HCT116 (cell line): ENCODE measurements at places on chromosomes 7 and 10. TPM values are rescaled to one million over a fixed set of nuclear protein-coding genes. Genes with fewer than 3 reads are reported as not detected.
A peak's percentile ranks its signal among the peaks of the same experiment; 100 is the strongest.

GRCh38 chr10:112843623-112844022 is 106.4 kb upstream of the TCF7L2 start:
- no peak for DNase-seq

DNA sequence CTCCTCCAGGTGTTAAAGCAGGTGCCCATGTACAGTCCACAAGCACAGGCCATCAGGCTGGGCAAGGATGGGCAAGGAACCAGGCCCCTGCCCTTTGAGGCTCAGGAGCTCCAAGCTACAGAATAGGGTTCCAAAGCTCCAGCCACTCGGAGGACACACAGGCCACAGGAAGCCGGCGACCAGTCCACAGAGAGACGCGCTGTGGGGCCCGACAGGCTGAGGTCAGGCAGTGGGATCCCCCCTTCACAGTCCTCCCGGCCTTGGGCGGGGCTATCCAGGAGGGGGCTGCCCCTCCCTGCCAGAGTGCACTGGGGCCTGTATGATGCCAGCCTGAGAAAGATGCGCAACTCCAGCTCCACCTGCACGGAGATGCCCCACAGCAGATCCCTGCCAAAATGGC is 34.0 kb downstream of the MAD1L1 start:
- DNase-seq = no peak

DNA sequence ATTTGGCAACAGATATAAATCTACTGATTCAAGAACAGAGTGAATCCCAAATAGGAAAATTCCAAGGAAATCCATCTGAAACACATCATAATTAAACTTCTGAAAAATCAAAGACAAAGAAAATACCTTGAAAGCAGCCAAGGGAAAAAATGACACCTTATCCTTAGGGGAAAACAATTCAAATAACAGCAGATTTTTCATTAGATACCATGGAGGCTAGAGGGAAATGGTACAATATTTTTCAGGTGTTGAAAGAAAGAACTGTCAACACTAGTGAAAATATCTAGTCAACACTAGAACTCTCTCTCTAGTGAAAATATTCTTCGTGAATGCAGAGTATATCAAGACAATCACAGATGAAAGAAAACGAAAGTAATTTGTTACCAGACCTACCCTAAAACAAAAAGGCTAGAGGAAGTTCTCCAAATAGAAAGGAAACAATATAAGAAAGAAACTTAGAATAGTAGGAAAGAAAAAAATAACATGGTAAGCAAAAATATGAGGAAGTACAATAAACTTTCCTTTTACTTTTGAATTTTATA is 5.7 kb upstream of the FAM241B start:
- no peak for DNase-seq

GRCh38 chr10:74000892-74001669 is 3.2 kb downstream of the VCL start:
- no peak for DNase-seq

- no peak for DNase-seq
These were observed 189.7 kb upstream of the ADCY1 start for GRCh38 chr7:45384499-45384898.

DNA sequence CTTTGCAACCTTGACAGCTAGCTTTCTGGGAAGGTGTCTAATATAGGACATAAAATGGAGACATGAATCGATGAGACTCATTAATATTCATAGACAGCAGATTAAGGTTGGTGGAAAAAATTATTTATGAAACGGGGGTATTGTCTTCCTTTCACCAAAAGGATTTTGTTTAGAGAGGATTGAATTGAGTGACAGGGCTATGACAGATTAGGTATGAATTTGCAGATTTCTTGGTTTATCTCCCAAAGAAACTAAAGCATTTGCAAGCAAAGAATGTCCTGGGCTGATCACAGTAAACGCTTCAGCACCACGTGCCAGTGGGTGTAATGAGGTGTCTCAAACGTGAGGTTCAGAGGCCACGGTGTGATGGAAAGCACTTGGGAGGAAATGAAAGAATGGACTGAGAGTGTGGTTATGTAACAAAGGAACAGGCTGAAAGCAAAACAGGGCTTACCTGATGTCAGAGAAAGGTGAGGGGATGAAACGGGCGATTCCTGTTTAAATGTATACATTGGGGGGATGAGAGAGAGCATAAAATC is 329.2 kb upstream of the NPVF start:
- DNase-seq = no peak

- no peak for DNase-seq
These were observed 106.2 kb upstream of the AGK start for GRCh38 chr7:141444961-141445360.

DNA sequence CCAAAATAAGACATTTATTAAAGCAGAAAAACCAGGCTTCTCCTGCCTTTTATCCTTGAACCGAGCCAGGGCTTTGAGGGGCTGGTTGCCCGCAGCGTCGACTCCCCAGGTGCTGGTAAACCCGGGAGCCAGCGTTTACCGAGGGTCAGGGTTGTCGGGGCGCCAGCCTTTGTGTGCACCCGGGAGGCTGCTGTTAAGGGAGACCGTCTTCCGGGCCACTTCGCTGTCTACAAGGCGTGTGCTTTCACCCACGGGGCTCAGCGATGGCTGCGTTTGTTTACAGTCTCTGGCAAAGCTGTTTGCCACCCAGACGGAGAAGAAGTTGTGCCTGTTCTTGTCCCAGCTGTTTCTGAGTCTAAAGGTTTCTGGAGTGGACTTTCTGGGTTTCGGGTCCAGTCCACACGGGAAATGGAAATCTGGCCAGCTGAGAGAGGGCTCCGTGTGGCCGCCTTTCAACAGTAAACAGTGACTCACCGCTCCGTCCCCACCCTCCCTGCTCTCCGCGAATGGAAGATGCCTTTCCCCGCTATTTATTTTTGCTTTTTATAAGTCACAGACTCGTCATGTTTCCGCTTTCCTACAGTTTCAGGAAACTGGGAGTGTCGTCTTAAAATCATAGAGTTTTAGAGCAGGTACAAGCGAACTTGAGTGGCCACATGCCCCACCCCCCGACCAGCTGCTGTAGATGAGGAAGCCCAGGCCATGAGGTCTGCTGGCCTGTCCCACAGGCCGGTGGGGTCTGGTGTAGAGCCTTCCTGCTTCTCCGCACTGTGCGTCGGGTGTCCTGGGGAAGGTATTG is 2.2 kb downstream of the MAFK start:
- DNase-seq = peak; percentile 43

GRCh38 chr10:86263209-86263608 is 103.4 kb downstream of the GRID1 start:
- no peak for DNase-seq

DNA sequence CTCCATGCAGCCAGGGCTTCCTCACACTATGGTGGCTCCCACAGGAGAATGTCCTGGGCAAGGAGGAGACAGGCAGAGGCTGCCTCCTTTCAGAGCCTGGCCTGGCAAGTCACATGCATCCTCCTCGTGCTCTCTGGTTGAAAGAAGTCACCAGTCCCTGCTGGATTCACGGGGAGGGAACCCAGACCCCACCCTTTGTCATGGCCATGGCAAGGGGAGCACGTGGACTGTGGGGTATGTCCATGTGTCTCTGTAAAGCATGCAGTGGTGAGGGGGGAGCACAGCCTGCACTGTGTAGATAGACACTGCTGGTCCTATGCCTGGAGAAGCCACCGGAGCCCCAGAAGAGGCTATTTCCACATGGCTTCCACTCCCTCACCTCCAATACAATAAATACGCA is 225.0 kb downstream of the TCERG1L start:
- no peak for DNase-seq

GRCh38 chr10:79438021-79438698 is 7.3 kb downstream of the ZCCHC24 start:
- no peak for DNase-seq

- no peak for DNase-seq
These were observed 740 bp downstream of the GALNT11 start for GRCh38 chr7:152025937-152026890.

DNA sequence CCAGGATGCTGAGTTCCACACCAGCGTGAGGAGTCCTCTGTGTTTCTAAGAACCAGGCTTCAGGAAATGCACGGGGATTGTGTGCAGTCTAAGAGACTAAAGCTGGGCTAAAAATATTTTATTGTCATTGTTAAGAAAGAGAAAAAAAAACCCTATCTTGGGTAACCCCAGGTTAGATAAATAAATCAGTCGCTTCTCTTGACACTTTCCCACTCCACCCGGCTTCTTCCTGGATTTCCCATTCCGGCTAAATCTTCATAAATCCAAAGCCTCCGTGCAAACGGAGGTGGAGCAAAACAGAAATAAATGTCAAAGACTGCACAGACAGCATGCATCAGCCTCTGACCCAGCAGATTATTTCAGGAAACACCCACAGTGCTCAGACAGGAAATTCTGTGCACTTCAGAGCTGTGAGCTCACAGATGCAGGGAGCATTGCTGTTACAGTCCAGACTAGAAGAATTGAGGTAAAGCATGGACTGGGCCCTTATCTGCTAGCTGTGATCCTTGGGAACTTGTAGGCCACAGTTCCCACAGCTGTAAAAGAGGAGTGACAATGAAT is 44.8 kb upstream of the GRID1 start:
- no peak for DNase-seq

DNA sequence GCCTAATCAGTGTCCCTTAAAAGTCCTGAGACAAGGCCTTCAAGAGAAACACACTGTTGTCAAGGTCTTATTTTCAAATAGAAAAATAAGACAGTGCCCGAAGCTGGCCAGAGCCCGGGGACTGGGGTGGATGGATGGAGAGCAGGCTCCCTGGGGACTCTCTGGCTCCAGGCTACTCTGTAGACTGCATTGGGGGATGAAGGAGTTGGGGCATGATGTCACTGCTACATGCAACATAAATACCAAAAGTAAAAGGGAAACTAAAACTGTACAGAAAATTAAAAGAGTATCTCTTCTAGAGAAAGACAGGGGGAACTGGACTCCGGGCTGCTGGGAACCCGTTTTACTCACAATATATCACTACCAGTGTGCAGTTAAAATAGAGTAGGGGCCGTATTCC is 629.8 kb downstream of the KCNMA1 start:
- DNase-seq = no peak

GRCh38 chr7:2802504-2803341 is 41.4 kb downstream of the GNA12 start:
- DNase-seq = no peak

DNA sequence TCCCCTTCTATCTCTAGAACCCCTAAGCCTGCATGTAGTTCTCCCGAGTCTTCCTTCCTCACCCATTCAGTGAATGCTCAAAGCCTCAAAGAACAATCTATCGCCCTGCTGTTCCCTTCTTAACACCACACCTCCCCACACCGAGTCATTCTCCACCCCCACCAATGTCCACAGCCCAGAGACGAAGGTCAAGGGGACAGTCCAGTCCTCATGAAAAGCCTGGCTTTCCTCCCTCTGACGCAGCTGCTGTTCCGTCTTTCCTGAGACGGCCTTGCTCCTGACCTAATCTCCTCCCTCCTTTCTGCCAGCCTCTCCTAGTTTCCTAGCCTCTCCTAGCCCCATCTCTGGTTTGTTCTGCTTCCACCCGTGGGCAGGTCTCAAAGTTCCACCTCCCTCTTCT is 9.2 kb downstream of the MOSPD3 start:
- no peak for DNase-seq

- DNase-seq = no peak
These were observed 18.6 kb downstream of the COBL start for GRCh38 chr7:51297986-51298385.

DNA sequence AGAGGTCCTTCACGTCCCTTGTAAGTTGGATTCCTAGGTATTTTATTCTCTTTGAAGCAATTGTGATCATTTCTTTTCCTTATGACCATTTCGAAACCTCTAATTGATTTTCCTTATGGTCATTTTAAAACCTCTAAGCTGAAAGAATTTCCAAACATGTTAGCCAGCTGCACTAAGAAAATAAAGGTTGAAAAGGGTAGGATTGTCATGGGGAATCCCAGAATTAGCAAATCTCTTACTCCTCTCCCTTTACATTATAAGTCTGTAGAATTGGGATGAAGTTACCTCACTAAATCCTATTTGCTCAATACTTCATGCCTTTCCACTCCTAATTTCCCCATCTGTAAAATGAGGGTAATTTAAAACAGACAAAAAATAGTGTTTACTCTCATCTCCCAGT is 79.5 kb downstream of the FAM185A start:
- no peak for DNase-seq

DNA sequence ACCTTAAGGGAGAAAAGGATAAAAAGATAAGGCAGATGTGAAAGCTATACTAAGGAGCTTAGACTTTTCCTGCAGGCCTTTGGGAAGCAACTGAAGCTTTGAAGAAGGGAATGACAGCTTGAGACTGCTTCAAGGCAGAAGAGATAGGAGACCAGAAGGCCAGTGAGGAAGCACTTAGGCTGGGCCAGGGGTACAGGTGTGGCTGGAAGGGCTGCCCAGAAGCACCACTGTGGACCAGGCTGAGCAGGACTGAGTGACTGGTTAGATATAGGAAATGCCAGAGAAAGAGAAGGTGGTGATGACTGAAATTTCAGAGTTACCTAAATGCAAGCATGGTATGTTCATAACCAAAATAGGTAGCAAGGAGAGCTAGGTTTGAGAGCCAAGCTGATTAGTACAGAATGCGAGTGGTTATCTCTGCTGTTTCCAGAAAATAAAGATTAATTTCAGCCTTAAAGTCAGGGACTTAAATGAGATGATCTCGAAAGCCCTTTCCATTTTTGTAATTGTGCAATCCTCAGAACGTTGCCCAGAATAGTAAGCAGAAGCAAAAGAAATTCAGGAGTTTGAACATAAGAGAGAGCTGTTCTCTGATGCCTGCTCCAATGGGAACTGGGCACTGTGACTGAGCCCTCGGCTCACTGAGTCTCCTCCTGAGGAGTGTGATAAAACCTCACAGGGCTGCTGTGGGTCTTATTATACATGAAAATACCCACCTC is 54.9 kb downstream of the MET start:
- DNase-seq = no peak

- DNase-seq = no peak
These were observed 327.9 kb downstream of the ACTR3B start for GRCh38 chr7:153087498-153087897.

- DNase-seq = no peak
These were observed 667.1 kb upstream of the LRRTM3 start for GRCh38 chr10:66258693-66259092.

PPP1R17 gene
- not detected for total RNA-seq

CHCHD3 gene
- 73.5 TPM for total RNA-seq

SORCS1 gene
- not detected for total RNA-seq

OPALIN gene
- not detected for total RNA-seq

DEPP1 gene
- 3.8 TPM for total RNA-seq

MSMB gene
- not detected for total RNA-seq

ZNF727 gene
- not detected for total RNA-seq

EPDR1 gene
- 8.0 TPM for total RNA-seq

CYP26A1 gene
- 0.17 TPM for total RNA-seq

NRCAM gene
- total RNA-seq = 0.15 TPM
